Progenitor cell of endocrine pancreas (in vitro differentiated cells): ENCODE measurements at places on chromosomes 5 and 9.
A peak's percentile ranks its signal among the peaks of the same experiment; 100 is the strongest.

GRCh38 chr5:51201024-51201423, 182.2 kb upstream of the ISL1 start:
- H3K27me3 ChIP-seq = peaks cover 7% of the 10 kb centered on the region
- no peak for DNase-seq
- no peaks in the 10 kb centered on the region for H3K36me3 ChIP-seq
- H3K27ac ChIP-seq = no peak overlapping the region
- no peak overlapping the region for H3K4me3 ChIP-seq

GRCh38 chr5:174816858-174817257, 92.5 kb downstream of the MSX2 start:
- H3K36me3 ChIP-seq = no peaks in the 10 kb centered on the region
- no peak overlapping the region for H3K27ac ChIP-seq
- no peaks in the 10 kb centered on the region for H3K4me1 ChIP-seq
- no peaks in the 10 kb centered on the region for H3K27me3 ChIP-seq
- H3K4me3 ChIP-seq = no peak overlapping the region
- no peak for DNase-seq

- no peak overlapping the region for H3K4me3 ChIP-seq
- no peaks in the 10 kb centered on the region for H3K27me3 ChIP-seq
- peaks cover under 1% of the 10 kb centered on the region for H3K4me1 ChIP-seq
- DNase-seq = no peak
- no peak overlapping the region for H3K27ac ChIP-seq
- peaks cover 15% of the 10 kb centered on the region for H3K36me3 ChIP-seq
These were observed 30.6 kb downstream of the RGMB start for GRCh38 chr5:98804066-98804465.

- H3K36me3 ChIP-seq = no peaks in the 10 kb centered on the region
- peaks cover 39% of the 10 kb centered on the region for H3K4me1 ChIP-seq
- H3K27ac ChIP-seq = no peak overlapping the region
- H3K4me3 ChIP-seq = no peak overlapping the region
- DNase-seq = no peak
These were observed 141.3 kb downstream of the SCAMP1 start for GRCh38 chr5:78501411-78502352.

- H3K27ac ChIP-seq = no peak overlapping the region
- H3K27me3 ChIP-seq = peaks cover 28% of the 10 kb centered on the region
- H3K4me1 ChIP-seq = peaks cover 8% of the 10 kb centered on the region
- H3K36me3 ChIP-seq = no peaks in the 10 kb centered on the region
- DNase-seq = no peak
These were observed 5.6 kb upstream of the SPARC start for GRCh38 chr5:151692312-151692711.

- peaks cover 20% of the 10 kb centered on the region for H3K36me3 ChIP-seq
- H3K27ac ChIP-seq = peak overlapping the region; percentile 49
- no peaks in the 10 kb centered on the region for H3K27me3 ChIP-seq
- H3K4me3 ChIP-seq = no peak overlapping the region
- peaks cover 7% of the 10 kb centered on the region for H3K4me1 ChIP-seq
These were observed 62.6 kb upstream of the LRRTM2 start for GRCh38 chr5:138937392-138938387.
